ENCODE measurements at places on chromosomes 3 and 15.

DNA sequence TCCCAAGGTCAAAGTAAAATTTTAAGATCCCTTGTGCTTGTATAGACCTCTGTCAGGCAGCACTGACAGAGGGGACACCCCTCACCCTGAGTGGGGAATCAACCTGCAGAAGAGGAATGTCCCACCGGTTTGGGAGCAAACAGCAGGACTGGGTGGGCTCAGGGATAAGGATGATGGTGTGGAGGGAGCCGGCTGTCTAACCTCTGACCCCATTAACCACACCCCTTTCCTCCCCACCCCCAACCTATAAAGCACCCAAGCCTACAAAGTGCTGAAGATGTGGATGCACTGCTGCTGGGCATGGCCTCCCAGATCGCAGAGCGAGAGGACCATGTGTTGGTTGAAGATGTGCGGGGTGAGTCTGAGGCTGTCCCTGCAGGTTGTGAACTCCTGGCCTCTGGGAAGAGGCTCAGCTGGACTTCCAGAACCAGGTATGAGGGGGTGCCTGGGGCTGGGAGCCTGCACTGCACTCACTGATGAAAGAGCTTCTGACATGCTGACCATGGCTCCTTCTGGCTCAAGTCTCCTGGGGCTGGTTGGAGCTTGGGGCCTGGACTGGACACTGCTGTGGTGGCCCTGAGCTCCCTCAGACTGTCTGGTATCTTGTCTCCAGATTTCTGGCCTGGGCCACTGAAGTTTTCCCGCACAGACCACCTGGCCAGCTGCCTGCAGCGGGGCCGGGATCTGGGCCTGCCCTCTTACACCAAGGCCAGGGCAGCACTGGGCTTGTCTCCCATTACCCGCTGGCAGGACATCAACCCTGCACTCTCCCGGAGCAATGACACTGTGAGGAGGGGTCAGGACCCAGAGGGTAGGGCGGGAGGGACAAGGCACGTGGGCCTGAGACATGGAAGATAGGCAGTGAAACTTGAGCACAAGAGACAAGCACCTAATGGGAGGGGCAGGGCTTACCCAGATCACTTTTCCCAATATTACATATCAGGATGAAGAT, 9.3 kb downstream of the DUOX1 start:
- DNase-seq: no peak

DNA sequence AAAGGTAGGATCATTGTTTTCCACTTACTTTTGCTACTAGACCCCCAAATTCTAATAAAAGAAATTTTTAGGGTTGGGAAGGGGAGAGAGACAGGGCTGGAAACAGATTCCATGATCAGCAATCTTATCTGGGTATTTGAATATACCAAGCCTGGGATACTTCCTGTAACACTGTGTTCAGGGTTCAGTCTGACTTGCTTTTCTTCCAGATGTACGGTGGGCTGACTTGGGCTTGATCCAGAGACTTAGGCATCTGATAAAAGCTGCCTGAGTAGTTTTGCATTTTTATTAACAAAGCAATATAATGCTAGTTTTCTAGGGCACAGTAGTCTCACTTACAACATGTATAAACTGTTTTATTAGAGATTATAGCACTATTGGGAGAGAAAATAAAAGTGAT, 49.2 kb downstream of the KCNMB2 start:
- no peak for DNase-seq

DNA sequence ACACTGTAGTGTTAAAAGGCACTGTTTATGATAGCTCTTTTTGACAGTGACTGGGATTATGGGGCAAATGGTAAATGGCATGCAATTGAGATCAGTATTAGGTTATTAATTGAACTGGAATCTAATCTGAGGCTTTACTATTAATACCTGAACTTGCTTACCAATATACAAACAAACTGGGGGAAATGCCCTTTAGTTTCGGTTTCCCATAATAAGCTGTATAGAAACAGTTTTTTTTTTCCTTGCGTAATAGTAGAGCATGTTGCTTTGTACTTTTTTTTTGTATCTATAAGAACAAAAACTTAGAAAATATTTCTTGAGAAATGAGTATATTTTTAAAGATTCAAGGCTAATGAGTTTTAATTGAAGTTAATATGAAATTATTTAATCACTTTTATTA, 95.0 kb downstream of the FNDC3B start:
- DNase-seq: no peak

DNA sequence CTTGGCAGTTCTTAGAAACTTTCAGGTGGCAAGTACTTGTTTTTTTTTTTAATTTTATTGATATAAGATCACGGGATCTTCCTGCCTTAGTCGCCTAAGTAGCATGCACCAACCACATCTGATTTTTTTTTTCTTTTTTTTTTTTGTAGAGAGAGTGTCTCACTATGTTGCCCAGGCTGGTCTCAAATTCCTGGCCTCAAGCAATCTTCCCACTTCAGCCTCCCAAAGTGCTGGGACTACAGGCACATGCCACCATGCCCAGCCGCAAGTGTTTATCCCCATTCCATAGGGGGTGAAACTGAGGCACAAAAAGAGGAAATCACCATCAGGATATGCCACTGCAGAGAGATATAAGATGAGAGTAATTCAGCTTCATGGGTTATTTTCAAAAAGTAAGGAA, 102.9 kb downstream of the IGF2BP2 start:
- DNase-seq: no peak

DNA sequence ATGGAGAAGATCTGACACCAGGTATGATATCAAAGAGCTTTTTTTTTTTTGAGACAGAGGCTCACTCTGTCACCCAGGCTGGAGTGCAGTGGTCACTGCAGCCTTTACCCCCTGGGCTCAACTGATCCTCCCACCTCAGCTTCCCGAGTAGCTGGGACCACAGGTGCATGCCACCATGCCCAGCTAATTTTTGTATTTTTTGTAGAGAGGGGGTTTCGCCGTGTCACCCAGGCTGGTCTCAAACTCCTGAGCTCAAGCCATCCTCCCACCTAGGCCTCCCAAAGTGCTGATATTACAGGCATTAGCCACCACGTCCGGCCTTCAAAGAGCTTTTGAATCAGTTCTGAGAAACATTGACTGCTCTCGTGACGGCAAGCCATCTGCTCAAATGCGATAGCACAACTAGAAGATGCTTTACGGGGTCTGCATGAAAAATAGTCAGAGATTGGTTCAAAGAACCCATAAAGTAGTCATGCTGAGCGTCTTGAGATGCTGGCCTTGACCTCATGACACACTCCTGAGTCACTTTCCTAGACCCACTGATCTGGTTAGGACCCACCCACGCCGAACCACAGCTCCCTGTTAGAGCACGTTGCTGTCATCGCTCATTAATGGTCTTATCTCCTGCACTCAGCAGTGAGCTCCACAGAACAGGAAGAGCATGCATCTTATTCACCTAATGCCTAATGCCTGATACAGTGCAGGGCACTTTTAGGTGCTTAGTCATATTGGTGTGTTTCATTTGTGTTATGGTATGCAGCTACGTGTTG, 57.0 kb upstream of the NR2F2 start:
- DNase-seq: no peak

DNA sequence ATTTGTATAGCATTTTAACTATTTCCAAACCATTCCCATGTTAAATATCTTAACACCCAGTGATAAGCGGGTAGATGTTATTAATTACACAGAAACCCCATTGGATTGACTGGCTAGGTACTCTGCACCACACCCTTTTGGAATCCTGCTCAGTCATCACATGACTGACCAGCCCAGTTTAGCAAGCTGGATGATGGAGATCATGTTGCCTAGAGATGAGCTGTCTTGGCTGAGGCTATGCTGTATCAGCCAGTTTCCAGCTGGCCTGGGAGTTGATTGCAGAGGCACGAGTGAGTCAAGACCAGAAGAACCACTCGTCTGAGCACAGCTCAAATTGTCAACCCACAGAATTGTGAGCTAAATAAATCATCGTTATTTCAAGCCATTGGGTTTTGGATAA, 124.6 kb downstream of the ZNF621 start:
- DNase-seq: no peak

- DNase-seq: no peak
These were observed 13.3 kb upstream of the MINAR1 start for GRCh38 chr15:79418693-79419279.

- no peak for DNase-seq
These were observed 98.1 kb upstream of the STRIT1 start for GRCh38 chr3:155391551-155391958.

DNA sequence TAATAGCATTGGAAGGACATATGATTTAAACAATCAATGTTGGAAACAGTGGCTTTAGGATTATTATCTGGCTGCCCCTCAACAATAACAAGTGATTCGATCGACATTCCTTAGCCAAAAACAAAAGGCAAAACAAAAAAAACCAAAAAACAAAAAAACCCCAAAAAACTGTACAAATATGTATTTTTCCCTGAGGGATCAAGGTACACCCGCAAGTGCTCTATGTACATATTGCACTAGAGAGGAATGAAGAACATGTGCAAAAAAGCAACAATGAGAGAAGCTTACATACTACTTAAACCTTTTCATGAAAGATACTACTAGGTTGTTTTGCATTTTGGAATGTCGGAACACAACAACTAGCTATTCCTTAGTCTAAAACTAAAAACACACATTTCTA, 14.2 kb upstream of the ICE2 start:
- no peak for DNase-seq

- peak; percentile 18 for DNase-seq
These were observed 103.8 kb downstream of the RBMS3 start for GRCh38 chr3:29384640-29385039.

DNA sequence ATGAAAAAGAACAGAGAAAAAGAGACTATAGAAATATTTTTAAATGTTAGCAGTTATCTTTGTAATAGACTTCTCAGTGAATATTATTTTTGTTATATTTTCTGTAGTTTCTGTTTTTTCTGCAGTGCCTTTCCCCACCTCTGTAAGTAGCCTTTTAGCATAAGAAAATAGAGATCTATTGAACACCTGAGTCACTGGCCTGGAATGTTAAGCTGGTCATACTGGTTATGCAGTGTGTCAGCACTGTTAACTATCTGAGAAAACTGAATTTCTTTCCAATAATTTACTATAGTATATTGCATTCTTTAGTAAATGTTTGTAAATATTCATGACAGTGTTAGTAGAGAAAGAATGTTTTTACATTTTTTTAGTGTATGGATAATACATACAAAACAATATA, 79.8 kb downstream of the NECTIN3 start:
- DNase-seq: no peak

- no peak for DNase-seq
These were observed 403.4 kb upstream of the SUCLG2 start for GRCh38 chr3:68057637-68058320.

DNA sequence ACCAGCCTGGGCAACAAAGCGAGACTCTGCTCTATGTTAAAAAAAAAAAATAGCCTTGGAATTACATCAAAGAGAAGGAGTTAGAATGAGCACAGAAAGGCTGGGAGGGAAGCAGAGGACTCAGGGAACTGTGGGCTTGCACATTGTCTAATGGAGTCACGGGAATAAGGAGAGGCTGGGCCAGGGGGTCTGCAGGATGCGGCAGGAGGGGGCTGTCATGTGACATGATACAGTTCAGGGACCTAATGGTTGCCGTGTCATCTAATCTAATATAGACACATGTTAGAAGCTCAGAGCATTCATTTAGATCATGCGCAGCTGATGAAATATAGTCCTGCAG, 32.5 kb downstream of the GRK7 start:
- DNase-seq: no peak

- DNase-seq: no peak
These were observed 229.9 kb downstream of the THRB start for GRCh38 chr3:24264748-24265158.

DNA sequence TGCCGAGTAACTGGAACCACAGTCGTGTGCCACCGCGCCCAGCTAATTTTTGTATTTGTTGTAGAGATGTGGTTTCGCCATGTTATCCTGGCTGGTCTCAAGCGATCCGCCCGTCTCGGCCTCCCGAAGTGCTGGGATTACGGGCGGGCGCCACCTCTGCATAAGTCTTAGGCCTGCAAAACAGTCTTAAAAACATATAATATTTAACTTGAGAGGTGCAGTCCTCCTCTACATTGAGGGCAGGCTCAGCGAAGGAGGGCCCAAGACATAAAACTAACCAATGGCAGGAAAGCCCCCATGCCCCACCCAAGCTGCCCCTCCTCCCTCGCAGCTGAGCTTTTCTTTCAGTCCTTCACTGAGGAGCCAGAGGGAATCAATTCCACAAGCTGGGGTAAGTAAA, at the start of gene SLC28A2:
SLC28A2 (plus strand) TSS at position 347 of the 400 bp plus-strand sequence. CDS start 982 bp downstream, outside the sequence.
- DNase-seq: no peak

GRCh38 chr15:77864211-77865105, 213.1 kb downstream of the TBC1D2B start:
- DNase-seq: no peak

GRCh38 chr3:30112411-30112810, 494.0 kb upstream of the TGFBR2 start:
- no peak for DNase-seq

DNA sequence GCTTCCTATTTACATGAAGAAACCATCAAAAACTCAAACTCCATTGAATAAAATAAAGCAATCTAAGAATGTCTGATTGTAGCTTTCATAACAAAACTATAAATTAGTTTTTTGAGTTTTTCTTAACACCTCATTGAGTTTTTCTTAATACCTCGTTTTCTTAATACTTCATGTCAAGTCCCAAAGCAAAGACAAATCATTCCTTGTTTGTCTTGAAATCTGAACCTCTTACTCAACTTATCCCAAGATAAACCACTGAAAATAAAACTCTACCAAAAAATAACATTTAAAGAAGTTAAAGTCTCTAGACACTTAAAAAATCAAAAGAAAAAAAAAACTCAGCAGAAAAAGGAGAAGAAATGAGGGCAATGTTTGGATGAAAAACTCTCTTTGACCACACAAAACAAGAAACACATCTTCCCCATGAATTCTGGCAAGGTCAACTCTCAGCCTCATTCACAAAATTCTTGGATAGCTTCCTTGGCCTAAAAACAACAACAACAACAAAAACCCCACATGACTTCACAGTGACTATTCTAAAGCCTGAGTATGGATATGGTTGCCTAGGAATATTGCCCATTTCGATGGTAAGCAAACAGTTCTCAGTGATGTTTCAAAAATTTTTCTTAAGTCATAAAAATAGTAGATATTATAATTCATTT, 38.2 kb downstream of the TMCC1 start:
- no peak for DNase-seq

- no peak for DNase-seq
These were observed 17.6 kb downstream of the FAM107A start for GRCh38 chr3:58559586-58559985.

DNA sequence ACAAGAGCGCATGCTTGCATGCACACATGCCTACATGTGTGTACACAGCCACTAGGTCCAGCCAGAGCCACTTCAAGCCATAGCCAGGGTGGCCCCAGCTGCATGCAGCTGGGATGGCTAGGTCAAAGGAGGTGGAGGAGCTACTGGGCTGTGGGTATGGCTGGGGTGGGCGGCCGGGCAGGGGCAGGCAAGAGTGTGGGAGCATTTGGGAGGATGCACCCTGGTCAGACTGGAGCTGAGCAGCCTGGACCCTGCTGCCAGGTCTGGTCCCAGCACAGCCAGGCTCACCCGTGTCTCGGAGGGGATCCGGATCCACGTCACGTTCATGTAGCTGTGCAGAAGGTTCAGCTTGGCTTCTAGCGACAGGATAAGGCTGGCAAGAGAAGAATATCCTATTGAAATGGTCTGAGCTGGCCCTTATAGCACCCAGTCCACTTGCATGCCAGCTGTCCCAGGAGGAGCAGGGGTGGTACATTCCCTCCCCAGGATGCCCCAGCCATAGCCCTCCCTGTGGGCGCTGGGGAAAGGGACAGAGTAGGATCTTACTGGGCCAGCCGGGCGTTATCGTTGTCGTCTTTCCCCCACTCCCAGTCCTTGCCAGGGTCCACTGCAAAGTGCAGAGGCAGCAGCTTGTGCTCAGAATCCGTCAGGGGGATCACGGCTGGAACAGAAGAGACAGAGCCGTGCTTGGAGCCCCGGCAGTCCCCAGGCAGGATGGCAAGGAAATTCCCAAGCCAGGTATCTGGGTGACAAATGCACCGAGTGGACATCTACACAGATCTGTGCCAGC, 160.5 kb downstream of the KLF13 start:
- DNase-seq: no peak
